ENCODE measurements at places on chromosomes 5 and 9. TPM values are rescaled to one million over a fixed set of nuclear protein-coding genes. Genes with fewer than 3 reads are reported as not detected.

The KIF4B gene
- not detected for total RNA-seq

The DIPK1B gene
- total RNA-seq: 22.8 TPM

The PCDHB4 gene
- total RNA-seq: 3.8 TPM

The LIX1 gene
- total RNA-seq: 0.94 TPM

The ZBTB5 gene
- total RNA-seq: 19.2 TPM

The PCDHGA9 gene
- 12.1 TPM for total RNA-seq

The SLCO6A1 gene
- total RNA-seq: not detected

The HNRNPA0 gene
- 10.6 TPM for total RNA-seq

The LECT2 gene
- not detected for total RNA-seq

- H3K4me1 ChIP-seq: no peaks in the 10 kb centered on the region
- no peak overlapping the region for H3K4me3 ChIP-seq
- H3K36me3 ChIP-seq: no peaks in the 10 kb centered on the region
- no peak overlapping the region for H3K27ac ChIP-seq
Observed at GRCh38 chr5:75037106-75037505, 15.3 kb downstream of the GCNT4 start.

GRCh38 chr5:176361437-176362232, at the start of gene KIAA1191:
Gene KIAA1191, minus strand, starts transcription at chr5:176361764. Its CDS starts 2,256 bp downstream, at chr5:176359508.
- H3K27me3 ChIP-seq: no peaks in the 10 kb centered on the region
- peak within 1 kb of the TSS; percentile 99 for H3K4me3 ChIP-seq
- no peaks in the 10 kb centered on the region for H3K36me3 ChIP-seq
- peak within 1 kb of the TSS; percentile 25 for H3K27ac ChIP-seq
- DNase-seq: peak; percentile 94
- H3K4me1 ChIP-seq: peaks cover 23% of the 10 kb centered on the region

- H3K4me1 ChIP-seq: no peaks in the 10 kb centered on the region
- no peaks in the 10 kb centered on the region for H3K36me3 ChIP-seq
- DNase-seq: peak; percentile 74
- no peak overlapping the region for H3K4me3 ChIP-seq
- no peaks in the 10 kb centered on the region for H3K27me3 ChIP-seq
- H3K27ac ChIP-seq: peak overlapping the region; percentile 2
Observed at GRCh38 chr9:120366644-120367019, 213.3 kb downstream of the CDK5RAP2 start.

- H3K4me3 ChIP-seq: no peak overlapping the region
- no peaks in the 10 kb centered on the region for H3K27me3 ChIP-seq
- no peak overlapping the region for H3K27ac ChIP-seq
- no peaks in the 10 kb centered on the region for H3K4me1 ChIP-seq
- no peaks in the 10 kb centered on the region for H3K36me3 ChIP-seq
Observed at GRCh38 chr5:146059460-146060220, 45.7 kb downstream of the PLAC8L1 start.

DNA sequence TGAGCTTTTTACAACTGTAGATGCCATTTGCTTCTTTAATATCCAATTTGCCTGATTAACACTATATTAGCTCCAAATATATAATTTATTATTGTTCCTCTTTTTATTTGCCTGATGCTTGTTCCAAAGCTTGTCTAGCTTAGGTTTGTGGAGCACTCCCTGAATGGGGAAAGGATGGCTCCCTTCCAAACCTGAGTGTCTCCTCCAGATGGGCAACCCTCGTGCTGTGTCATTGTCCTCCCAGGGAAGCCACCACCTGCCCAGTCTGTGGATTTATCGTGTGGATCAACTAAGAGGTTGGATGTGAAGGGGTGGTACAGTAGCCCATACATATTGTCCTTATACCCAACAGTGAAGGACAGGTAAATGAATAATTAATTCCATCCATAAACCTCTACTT, 404.9 kb downstream of the CDK5RAP2 start:
- no peak overlapping the region for H3K4me3 ChIP-seq
- no peaks in the 10 kb centered on the region for H3K27me3 ChIP-seq
- H3K27ac ChIP-seq: no peak overlapping the region
- H3K36me3 ChIP-seq: no peaks in the 10 kb centered on the region
- DNase-seq: no peak

DNA sequence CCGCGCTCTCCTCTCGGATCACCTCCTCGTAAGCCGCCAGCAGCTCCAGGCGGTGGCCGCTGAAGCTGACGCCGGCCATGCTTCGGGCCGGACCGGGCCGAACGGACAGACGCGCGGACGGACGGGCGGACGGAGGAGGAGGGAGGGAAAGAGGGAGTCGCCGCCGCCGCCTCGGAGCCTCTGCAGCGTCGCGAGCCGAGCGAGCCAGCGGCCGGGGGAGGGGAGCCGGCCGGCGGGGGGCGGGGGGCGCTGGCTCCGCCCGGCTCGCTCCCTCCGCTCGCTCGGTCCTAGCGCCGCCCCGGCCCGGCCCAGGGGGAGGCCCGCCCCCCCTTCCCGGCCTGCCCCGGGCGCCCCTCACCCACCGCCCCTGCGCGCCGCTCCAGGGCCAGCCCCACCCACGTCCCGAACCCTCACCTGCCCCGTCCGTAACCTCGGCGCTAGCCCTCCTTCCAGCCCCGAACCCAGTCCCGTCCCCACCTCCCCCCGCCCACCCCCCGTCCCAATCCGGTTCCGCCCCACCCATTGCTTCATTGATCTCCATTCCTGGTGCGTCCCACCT, at the start of gene DBN1:
Gene DBN1, minus strand, starts transcription at position 192 of the 559 bp plus-strand sequence. Its CDS starts 113 bp downstream, at position 79.
- H3K27ac ChIP-seq: peak within 1 kb of the TSS; percentile 66
- H3K4me3 ChIP-seq: peak within 1 kb of the TSS; percentile 62
- peaks cover 17% of the 10 kb centered on the region for H3K4me1 ChIP-seq

- H3K27me3 ChIP-seq: no peaks in the 10 kb centered on the region
- H3K4me1 ChIP-seq: no peaks in the 10 kb centered on the region
- no peaks in the 10 kb centered on the region for H3K36me3 ChIP-seq
Observed at GRCh38 chr5:94309141-94309540, 309.3 kb downstream of the KIAA0825 start.

DNA sequence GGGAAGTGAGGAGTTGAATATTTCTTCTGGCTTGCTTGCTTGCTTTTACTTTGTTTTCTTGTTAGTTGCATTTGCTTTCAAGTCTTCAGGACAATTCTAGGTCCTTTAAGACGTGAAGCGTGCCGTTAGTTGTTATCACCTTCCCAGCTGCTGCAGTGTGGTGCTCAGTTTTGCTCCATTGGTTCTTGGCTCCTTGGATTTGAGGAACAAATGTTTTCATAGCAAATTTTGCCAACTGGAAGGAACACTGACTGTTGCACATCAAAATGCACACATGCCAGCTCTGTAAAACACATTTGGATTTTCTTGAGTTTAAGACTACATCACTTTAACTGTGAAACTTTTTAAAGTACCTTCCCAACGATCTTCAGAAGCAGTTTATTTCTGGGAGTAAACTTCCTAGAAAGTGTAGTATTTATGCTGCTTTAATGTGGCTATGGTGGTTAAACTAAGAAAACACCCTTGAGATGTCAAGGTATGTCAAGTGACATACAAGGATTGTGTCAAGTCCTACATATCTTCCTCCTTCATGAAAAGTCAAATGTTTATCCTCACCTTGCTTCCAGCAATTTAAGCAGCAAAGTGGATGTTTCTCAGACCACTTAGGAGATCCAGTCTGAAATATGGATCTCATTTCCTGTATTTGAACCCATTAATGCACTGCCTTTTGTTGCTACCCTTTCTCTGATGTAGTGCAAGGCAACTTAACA, 24.9 kb downstream of the MOCS2 start:
- H3K27me3 ChIP-seq: no peaks in the 10 kb centered on the region
- no peak overlapping the region for H3K4me3 ChIP-seq
- H3K4me1 ChIP-seq: no peaks in the 10 kb centered on the region
- no peak overlapping the region for H3K27ac ChIP-seq
- DNase-seq: no peak

DNA sequence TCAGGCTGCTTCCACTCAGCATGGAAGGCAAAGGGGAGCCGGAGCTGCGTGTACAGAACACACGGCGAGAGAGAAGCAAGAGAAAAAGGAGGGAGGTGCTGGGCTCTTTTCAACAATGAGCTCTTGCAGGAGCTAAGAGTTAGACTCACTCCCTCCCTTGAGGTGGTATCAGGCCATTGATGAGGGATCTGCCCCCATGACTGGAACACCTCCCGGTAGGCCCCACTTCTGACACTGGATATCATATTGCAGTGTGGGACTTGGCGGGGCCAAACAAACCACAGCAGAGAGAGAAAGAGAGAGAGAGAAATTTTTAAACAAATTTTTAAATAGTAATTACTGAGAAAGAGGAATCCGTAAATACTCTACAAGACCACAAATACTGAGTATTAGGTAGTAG, 182.2 kb downstream of the TRIO start:
- H3K27me3 ChIP-seq: no peaks in the 10 kb centered on the region
- peaks cover 7% of the 10 kb centered on the region for H3K4me1 ChIP-seq
- no peaks in the 10 kb centered on the region for H3K36me3 ChIP-seq
- no peak for DNase-seq
- no peak overlapping the region for H3K27ac ChIP-seq
- no peak overlapping the region for H3K4me3 ChIP-seq

DNA sequence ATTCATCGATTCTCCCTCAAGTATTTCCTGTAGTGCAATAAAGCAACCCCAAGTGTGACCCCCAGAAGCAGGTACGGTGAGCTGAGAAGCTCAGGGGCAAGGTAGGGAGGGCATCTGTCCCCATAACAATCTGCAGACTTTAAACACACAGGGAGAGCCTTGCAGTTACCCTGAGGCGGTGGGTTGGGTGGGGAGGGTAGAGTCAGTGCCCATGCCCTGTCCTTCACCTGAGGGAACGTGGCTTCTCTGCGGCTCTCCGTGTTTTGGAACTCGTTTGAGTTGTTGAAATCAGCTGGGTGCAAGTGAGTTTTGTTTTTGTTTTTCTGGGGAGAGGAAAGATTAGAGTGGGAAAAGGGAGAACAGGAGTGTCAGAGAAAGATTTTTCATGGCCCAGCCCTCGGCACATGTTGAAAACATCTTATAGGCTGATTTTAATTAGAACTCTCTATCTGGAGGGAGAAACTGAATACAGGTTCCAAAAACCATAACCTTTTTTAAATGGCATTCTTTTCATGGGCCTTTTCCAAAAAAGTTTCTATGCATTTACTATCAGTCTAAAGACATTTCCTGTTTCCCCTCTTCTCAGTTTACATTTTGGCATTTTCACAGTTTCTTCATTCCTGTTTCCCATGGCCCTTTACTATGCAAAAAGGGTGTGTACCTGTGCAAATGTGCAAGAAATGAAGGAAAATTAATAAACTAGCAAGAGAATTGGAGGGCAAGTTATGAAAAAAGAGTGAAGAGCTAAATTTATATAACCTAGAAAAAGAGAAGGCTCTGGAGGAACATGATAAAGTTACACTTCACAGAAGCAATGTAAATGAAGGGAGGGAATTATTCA, 266.5 kb upstream of the VLDLR start:
- no peak overlapping the region for H3K4me3 ChIP-seq
- no peaks in the 10 kb centered on the region for H3K36me3 ChIP-seq
- H3K27me3 ChIP-seq: no peaks in the 10 kb centered on the region
- DNase-seq: no peak

- H3K4me1 ChIP-seq: peaks cover 13% of the 10 kb centered on the region
- no peaks in the 10 kb centered on the region for H3K36me3 ChIP-seq
- H3K27ac ChIP-seq: no peak overlapping the region
- H3K4me3 ChIP-seq: no peak overlapping the region
Observed at GRCh38 chr9:133509179-133510083, 15.3 kb downstream of the MYMK start.

DNA sequence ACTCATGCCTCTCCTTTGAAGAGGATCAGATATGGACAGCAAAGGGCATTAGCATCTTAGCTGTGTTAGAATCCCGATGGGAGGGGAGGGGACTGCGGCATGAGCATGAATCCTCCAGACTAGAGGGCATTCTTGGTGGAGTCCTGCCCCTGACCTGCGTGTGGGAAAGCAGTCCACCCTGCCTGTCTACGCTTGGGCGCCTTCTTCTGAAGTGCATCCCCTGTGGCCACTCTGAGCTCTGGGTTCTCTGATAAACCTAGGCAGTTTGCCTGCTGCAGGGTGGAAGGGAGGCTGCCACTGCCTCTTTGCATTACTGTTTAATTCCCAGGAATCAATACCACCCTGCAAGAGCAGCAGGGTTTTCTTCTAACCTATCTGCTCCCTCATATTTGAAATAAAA, 169.3 kb downstream of the INSYN2B start:
- no peaks in the 10 kb centered on the region for H3K27me3 ChIP-seq
- H3K27ac ChIP-seq: no peak overlapping the region
- peak; percentile 57 for DNase-seq
- no peaks in the 10 kb centered on the region for H3K36me3 ChIP-seq
- H3K4me3 ChIP-seq: no peak overlapping the region

DNA sequence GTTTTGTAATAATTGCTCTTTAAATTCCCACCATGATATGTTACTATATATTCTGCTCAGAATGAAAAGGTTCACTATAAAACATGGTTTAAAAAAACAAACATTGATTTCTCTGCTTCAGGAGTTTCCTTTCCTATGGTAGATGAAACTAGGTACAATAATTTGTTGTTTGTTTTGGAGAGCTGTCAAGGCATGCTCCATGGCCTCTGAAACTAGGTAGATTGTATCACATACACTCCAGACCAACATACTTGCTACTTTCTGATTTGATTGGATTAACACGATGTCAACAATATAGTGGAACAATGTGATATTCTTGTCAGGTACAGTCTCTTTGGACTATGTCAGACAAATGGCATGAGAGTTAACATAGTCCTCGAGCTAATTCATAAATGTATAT, 452.7 kb upstream of the CDH9 start:
- no peak for DNase-seq
- no peaks in the 10 kb centered on the region for H3K36me3 ChIP-seq
- no peaks in the 10 kb centered on the region for H3K4me1 ChIP-seq
- H3K27ac ChIP-seq: no peak overlapping the region

DNA sequence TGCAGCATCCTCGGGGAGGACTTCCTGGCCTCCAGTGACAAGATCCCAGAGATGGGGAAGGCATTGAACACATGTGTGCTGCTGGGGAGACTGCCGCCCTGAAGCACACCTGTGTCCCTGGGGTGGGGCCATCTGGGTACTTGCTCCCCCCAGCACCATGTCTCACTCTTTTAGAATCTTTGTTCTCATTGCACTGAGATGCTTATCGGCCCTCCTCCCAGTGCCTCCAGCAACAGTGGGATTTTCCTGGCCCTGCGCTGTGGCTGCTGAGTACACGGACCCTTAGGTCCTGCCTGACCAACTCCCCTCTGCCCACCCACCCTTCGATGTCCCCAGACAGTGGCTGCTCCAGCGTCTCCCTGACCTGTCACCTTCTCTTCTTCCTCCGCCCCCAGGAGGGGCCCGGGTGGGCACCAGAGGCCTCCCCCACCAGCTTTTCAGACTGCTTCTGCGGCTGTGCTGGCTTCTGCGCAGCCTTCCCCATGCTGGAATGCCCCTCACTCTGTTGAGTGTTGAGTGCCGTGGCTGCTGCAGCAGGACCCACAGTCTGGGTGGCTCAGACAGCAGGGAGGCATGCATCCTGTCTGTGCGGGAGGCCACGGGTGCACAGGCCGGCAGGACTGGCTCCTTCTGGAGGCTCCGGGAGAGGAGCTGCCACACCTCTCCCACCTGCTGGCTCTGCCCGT, 145.9 kb upstream of the IRX2 start:
- no peak overlapping the region for H3K4me3 ChIP-seq
- H3K27me3 ChIP-seq: no peaks in the 10 kb centered on the region
- H3K36me3 ChIP-seq: no peaks in the 10 kb centered on the region
- no peaks in the 10 kb centered on the region for H3K4me1 ChIP-seq
- DNase-seq: no peak
- no peak overlapping the region for H3K27ac ChIP-seq
